Stimulated activated CD4-positive, alpha-beta T cell treated with anti-CD3 and anti-CD28 coated beads, Interleukin-4, amount 100 ng/mL, for 24 hours (primary cell): ENCODE measurements at places on chromosomes 2 and 18.

GRCh38 chr2:129922571-129923264 is 56.7 kb upstream of the RAB6C start:
- DNase-seq: no peak

DNA sequence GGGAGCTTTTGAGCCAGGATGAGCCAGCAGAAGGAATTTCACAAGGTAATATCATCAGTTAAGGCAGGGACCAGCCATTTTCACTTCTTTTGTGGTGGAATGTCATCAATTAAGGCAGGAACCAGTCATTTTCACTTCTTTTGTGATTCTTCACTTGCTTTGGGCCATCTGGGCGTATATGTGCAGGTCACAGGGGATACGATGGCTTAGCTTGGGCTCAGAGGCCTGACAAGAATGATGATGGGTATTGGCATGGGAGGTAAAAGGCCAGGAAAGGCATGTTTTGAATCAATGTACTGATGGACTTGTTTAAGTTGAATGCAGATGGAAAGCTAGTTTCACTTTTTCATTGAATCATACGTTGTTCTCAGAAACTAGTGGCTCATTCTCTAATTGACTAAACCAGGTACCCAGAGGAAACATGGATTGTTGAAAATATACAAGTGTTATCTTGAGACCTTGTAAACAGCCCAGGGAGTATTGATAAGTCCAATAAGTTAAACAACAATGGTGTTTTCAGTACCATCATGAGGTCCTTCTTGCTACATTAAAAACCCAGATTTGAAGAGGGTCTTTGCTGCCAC is 1672.5 kb upstream of the DDX18 start:
- no peak for DNase-seq

GRCh38 chr2:174643356-174643755 is 45.8 kb upstream of the WIPF1 start:
- no peak for DNase-seq

DNA sequence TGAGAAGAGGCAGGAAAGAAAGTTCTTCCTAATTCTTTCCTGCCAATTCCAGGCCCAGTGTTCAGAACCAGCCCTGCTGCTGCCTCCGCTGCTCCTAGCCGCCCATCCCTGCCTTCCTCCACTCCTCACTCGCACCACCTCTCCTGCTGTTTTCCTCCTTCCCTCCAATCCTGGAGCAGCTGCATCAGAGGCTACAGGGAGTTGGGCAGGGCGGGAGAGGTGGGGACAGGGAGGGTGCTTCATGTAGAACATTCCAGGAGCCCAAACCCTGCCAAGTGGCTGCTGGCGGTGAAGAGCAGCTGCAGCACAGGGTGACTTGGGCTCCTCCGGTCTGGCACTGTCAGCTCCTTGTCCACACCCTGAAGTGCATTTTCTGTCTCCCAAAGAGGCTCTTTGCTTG is 176.3 kb downstream of the TNS1 start:
- no peak for DNase-seq

DNA sequence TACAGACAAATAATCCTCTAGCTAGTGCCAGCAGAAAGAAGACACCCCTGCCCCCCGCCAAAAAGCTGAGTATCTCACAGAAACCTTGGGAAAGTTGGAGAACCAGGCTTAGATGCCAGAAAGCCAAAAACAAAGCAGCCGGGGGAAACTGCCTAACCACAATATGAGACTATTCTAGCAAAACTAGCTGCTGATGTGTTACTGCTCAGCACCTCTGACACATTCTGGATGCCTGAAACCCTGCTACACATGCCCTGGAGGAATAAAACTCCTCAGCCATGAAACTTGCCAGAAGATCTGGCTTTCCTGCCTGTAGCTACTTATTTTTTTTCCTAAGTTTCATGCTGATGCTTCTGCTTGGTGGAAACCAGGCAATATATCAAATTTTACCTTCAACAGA is 122.7 kb upstream of the GCFC2 start:
- DNase-seq: no peak

- no peak for DNase-seq
Observed at GRCh38 chr2:122218596-122218995, 463.1 kb downstream of the TSN start.

- DNase-seq: peak; percentile 40
Observed at GRCh38 chr2:111117598-111118480, 2.9 kb upstream of the BCL2L11 start.

GRCh38 chr2:69238449-69239031 is 148.5 kb downstream of the GFPT1 start:
- no peak for DNase-seq

DNA sequence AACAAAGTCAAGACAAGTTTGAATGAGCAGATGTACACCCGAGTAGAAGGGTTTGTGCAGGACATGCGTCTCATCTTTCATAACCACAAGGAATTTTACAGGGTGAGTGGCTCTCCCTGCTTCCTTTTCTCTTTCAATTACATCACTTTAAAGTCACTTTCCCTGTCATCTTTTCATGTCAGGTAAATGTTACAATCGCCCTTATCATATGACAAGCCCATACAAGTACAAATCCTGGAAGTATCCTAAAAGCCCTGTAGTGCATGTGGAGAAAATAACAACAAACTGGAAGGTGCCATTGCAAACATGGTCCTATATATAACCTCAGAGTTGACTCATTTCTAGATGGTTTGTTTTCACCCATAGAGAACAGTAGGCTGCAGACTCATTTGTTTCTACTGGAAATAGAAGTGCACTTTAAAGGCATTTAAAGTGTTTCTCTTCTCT is 126.0 kb downstream of the SP100 start:
- no peak for DNase-seq

DNA sequence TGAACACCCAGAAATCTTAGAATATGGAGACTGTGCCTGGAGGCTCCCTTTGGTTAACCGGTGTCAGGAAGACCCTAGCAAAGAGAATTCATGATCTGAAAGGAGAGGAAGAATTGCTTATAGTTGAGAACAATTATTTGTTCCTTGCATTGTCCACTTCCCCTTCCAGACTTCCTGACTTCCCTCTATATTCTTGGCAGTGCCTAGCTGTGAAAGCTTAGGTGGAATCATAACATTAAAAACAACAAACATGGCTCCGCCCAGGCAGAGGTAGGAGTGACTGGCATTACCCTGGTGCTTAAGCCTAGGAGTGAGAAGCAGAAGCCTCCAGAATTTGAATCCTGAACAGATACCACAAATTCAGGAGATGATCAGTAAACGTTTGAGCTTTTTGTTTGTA is 1.9 kb downstream of the TTL start:
- DNase-seq: no peak

- no peak for DNase-seq
Observed at GRCh38 chr18:22267697-22268096, 98.3 kb downstream of the GATA6 start.

GRCh38 chr2:10478298-10478625 is 30.1 kb upstream of the ODC1 start:
- no peak for DNase-seq

- no peak for DNase-seq
Observed at GRCh38 chr2:47160660-47161059, 5.6 kb upstream of the STPG4 start.

DNA sequence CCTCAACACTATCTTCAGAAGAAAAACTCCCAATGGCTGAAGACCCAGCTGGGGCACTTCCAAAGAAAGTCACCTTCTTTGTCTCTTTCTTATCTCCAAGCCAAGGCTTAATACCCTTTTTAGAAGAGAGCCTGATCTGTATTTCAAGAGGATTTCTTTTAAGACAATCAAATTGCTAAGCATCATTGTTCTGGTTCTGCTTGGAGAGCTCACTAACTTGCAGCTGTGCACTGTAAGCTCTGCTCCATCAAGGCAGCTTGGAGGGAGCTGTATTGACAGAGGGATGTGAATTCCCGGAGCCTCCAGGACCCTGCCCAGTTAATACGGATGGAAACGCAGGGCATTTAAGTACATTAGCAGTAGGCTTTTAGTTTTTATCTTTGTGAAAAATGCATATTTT is 253.1 kb downstream of the TDRD15 start:
- DNase-seq: no peak

- peak; percentile 76 for DNase-seq
Observed at GRCh38 chr18:48928787-48929186, 22.0 kb downstream of the SMAD7 start.

GRCh38 chr2:73985308-73986084 is 786 bp downstream of the TET3 start:
- DNase-seq: peak; percentile 74

GRCh38 chr2:176118601-176119339 is 2.2 kb downstream of the HOXD10 start:
- DNase-seq: no peak

DNA sequence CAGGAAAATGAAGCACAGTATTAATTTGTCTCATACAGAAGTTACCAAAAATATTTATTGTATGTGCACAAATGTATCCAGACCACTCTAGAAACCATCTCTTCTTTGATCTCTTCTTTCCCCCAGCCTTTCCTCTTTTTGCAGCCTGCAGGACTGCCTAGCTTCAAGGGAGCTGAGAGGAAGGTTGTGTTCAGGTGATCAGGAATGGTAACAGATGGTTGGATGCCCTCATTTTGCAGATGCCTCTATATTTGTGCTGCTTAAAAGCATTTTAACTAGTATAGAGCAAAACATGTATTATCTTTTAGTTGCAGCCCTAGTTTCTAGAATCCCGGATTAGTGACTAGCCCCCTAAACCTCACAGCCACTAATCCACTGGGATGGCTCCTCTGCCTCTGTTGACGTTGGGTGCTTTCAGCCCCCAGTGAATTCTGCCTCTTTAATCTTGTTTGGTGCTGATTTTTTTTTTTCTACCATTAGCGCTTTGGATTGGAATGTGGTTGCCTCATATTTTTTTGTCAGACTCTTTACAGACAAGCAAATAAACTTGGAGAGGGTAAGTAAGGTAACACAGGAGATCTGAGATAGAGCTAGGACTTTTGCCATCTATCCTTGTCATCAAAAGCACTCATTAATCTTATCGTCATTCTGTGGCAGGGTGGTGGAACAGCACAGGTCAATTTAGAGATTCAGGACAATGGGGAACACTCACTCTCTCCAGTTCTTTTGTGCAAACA is 103.8 kb upstream of the NDUFV2 start:
- no peak for DNase-seq

GRCh38 chr2:200148366-200148765 is 158.1 kb upstream of the SPATS2L start:
- no peak for DNase-seq

- no peak for DNase-seq
Observed at GRCh38 chr2:11749646-11750349, 3.4 kb downstream of the LPIN1 start.

DNA sequence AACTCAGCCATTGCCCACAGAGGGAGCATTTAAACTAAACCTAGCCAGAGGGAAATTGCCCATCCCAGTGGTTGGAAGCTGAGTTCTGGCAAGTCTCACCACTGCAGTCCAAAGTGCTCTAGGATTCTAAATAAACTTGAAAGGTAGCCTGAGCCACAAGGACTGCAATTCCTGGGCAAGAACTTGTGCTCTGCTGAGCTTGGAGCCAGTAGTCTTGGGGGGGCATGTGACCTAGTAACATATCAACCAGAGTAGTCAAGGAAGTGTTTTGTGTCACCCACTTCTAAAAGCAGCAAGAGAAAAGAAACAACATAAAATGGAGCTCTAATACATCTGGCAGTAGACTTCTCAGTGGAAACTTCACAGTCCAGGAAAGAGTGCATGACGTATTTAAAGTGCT is 167.0 kb downstream of the PTH2R start:
- DNase-seq: no peak

DNA sequence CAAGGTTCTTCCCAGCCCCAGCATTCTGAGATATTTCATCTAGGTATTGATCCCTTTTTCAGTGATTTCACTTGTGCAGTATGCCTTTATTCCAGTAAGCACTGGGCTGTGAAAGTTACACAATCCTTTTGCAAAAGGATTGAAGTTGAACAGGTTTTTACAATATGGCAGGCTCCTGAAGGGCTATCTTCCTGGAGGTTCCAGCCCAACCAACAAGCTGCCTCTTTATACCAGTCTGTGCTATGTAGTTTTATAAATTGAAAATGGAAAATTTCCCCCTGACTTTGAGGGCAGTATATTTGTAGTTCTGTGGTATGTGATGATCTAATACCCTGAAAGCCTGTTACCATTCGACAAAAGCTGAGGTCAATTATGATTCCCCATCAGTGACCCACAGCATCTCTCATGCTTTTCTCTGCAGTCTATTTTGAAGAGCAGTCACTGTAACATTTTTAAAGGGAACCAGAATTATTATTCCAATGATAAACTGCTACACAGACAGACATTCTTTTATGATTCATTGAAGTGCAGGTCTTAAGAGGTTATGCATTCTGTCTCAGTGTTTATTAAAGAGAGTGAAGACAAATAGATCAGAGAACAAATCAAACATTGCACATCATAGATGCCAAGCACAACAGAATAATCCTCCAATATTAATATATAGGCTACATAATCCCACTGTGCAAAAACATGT is 35.2 kb upstream of the STPG4 start:
- no peak for DNase-seq

DNA sequence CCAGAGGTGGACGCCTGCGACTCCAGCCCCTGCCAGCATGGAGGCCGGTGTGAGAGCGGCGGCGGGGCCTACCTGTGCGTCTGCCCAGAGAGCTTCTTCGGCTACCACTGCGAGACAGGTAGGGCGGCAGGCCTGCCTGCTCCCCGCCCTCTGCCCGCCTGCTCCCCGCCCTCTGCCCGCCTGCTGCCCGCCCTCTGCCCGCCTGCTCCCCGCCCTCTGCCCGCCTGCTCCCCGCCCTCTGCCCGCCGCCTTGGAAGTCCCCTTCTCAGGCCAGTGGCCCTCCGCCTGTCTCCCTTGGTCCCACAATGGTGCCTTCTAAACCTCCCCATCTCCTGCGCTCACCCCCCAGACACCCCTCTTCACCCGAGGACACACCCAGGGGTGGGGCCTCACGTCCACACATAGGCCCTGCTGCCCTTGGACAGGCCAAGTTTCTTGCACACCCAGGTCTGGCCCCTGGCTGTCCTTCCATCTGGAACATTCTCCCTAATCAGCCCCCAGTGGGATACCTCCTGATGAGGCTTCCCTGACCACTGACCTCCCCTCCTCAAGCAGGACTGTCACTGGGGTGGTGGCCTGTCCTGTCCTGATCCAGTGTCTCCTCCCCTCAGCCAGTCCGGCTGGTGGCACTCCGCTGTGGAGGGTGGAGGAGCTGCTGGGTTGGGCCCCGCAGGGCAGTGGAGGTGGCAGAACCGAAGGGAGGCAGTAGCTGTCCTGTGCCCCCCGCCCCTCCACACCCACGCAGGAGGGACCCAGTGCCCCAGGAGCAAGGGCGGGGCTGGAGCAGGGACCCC is 37.9 kb downstream of the MTERF4 start:
- peak; percentile 22 for DNase-seq

GRCh38 chr2:157732596-157732995 is 103.9 kb upstream of the ACVR1C start:
- DNase-seq: no peak

GRCh38 chr18:60021556-60021955 is 121.8 kb downstream of the PMAIP1 start:
- no peak for DNase-seq

DNA sequence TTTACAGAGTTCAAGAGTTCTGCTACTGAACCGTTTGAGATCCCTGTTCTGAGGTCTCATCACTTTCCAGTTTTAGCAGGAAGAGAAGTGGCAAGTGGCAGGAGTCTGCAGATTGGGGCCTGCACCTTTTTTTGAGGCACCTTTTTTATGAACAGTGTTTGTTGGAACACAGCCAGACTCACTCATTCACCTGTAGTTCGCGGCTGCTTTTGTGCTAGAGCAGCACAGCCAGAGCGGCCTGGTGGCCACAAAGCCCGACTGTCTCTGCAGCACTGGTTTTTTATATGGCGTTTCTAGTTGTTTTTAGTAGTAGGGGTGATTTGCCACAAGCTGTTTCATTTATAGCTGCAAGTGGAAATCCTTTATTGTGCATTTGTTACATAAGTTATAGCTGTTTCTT is 8.6 kb downstream of the ACP1 start:
- no peak for DNase-seq
